Transverse colon (tissue), 4 donors: ENCODE measurements at places on chromosomes 5 and 9.
A peak's percentile ranks its signal among the peaks of the same experiment; 100 is the strongest.

DNA sequence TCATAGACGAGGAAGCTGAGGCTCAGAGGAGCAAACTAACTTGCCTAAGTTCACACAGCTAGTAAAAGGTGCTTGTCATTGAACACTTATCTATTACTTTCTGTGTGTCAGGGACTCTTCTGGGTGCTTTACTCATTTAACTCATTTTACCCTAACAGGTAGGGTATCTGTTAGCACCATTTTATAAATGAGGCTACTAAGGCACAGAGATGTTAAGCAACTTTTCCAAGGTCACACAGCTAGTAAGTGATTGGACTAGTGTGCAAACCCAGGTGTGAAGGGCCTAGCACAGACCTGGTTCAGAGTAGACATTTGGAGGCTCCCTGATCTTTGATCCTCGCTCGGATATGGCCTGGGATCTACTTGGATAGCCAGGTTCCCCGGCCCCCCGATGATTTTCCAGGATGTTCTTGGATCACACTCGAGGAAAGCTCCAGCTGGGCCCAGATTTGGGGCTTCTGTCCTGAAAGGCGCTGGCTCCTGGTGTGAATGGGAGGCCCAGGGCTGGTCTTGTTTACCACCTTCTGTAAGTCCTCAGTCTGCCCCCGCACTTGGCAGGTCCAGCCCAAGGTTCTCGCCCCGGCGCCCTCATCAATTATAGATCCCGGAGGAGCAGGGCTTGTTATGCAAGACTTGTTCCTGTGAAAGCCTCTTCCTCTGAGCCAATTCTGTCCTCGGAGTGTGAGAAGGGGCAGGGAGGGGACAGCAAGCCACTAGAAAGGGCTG is 37.5 kb downstream of the GSN start:
- DNase-seq, result peak; percentile 54

GRCh38 chr5:176959051-176959450 is 47.5 kb downstream of the UIMC1 start:
- DNase-seq, result no peak

DNA sequence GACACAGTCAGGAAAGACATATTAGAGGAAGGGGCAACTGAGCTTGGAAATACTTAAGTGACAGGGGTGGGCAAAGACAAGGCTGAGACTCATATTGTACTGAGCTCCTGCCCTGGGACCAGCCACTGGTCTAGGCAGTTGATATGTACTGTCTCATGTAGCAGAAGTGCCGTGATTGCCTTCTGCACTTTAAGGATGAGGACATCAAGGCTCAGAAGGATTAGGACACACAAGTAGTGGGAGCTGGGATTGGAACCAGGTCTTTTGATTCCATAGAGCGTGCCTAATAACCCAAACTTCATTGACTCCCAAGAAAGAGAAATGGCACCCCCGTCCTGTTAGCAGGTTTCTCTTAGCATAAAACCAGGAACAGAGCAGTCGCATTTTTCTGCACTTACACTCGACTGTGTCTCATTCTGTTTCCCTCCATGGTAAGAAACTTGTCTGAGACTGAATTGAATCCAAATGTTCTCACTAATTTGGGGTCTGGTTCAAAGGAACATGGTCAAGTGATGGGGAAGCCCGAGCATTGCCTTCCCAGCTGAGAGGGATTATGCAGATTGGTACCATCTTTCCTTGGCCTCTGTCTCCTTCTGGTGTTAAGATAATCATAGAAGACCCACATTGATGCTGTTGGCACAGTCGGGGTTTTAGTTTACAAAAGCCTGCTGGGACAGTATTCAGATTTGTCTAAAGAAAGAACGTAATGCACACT is 70.4 kb downstream of the ANGPTL2 start:
- DNase-seq, result no peak

GRCh38 chr9:9558907-9559306 is 1053.9 kb downstream of the PTPRD start:
- no peak for DNase-seq

- DNase-seq, result peak; percentile 69
Observed at GRCh38 chr9:114538241-114538640, 33.0 kb upstream of the WHRN start.

GRCh38 chr9:93569621-93570174 is 6.7 kb upstream of the PHF2 start:
- no peak for DNase-seq

- no peak for DNase-seq
Observed at GRCh38 chr5:9411142-9411541, 134.7 kb downstream of the SEMA5A start.

DNA sequence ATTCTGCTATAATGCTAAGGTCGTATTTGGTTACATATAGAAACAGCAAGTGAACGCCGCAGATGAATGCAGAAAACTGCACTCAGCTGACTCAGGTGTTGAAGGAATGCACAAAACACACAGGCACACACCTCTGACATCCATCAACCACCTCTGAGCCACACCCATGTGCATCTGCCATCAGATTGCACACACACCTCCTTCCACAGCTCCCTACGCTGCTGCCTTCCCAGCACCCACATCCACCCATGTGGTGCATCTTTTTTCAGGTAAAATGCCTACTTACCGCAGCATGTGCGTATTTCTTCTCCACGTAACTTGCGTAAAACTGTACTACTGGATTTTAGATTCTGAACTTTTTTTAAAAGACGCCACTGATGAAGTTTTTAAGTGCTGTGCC is 7.1 kb downstream of the STK10 start:
- no peak for DNase-seq

DNA sequence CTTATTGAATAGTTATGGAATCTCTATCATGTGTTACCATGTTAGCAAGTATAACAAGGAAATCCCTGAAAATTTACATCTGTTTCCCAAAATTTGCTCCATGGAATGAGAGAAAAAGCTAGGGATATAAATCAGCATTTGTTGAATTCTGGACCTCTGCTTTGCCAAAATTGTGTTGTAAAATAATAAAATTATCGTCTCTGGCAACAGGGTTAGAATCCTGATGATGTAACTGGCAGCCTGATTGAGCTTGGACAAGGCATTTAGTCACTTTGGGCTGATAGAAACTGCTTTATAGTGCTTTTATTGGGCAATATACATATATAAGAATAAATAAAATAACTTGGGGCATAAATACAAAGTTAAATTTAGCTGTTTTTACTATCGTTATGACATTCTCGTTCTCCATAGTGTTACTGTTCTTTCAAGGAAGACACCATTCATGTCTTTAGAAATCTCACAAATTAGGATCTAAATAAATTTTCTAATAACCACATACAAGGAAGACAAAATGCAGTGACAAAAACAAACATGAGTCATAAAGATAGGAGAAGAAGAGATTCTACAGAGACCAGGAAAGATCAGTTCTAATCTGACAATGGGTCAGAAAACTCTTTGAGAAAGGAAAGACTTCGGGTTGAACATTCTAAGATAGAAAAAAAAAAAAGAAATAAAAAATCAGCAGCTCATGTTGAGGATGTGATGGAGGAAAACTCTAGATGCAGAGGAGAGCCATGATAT is 145.0 kb upstream of the CDH10 start:
- DNase-seq, result no peak

DNA sequence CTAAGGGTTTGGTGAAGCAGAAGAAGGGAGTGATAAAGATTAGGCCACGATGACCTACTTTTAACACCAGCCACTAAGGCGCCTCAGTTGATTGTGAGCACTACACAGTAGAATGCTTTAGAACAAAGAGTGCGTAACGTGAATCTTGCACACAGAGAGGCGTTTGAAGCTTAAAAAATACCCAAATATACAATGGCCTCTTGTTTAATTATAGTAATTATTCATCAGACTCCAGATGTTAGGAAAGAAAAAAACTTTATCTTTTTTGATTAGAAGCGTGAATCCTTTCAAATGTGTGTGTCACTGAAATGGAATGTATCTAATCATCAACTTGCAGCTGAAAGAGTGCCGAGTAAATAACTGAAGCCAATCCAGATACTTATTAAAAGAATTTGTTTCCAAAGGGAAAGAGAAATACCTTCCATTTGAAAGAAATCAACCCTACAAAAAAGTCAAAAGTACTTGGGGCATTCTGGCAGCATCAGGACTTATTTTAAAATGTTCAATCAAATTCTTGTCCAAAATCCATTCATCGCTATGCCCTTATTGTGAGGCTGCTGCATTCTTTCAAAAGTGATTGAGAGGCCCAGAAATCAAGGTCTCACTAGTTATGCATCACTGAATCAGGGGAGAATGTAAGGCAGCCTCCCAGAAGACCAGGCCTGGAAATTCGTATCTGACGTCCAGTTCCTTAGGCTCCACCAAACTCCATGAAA is 337.5 kb downstream of the ZNF608 start:
- DNase-seq, result no peak

- no peak for DNase-seq
Observed at GRCh38 chr5:176610435-176610773, 448 bp upstream of the GPRIN1 start.

- DNase-seq, result no peak
Observed at GRCh38 chr9:126516936-126517832, 96.5 kb upstream of the LMX1B start.

DNA sequence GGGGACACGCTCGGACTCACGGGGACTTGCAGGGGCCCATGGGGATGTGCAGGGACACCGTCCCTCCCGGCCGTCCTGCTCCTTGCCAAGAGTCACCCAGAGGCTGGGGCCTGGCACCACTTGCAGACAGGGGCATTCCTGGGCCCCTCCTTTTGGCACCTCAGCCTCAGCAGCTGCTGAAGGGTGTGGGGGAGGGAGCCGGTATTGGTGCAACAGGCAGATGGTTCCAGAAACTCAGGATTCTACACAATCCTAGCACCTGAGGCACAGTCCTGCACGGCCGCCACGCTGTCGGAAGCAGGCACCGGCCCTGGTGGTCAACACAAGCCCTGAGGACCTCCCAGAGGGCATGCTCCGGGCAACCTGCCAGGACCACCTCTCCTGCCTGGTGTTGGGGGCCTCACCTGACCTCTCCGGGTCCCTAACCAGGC is 19.3 kb upstream of the SLC12A7 start:
- no peak for DNase-seq

DNA sequence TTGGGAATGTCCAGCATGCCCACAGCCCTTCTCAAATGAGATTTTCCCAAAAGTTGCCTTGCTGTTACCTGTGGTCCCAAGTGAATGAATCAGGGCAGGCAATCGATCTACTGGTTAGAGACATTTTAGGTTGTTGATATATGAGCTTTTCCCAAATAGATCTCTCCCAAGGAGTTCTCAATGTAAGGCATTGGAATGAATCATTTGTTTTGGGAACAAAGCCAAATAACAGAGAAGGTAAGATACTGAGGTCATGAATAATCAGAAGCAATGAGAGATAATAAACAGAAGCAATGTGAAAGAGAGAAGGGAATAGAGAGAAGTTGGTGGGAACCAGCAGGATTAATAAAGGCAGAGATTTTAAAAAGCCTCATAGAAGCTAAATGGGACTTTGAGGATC is 93.6 kb upstream of the FER start:
- DNase-seq, result no peak

DNA sequence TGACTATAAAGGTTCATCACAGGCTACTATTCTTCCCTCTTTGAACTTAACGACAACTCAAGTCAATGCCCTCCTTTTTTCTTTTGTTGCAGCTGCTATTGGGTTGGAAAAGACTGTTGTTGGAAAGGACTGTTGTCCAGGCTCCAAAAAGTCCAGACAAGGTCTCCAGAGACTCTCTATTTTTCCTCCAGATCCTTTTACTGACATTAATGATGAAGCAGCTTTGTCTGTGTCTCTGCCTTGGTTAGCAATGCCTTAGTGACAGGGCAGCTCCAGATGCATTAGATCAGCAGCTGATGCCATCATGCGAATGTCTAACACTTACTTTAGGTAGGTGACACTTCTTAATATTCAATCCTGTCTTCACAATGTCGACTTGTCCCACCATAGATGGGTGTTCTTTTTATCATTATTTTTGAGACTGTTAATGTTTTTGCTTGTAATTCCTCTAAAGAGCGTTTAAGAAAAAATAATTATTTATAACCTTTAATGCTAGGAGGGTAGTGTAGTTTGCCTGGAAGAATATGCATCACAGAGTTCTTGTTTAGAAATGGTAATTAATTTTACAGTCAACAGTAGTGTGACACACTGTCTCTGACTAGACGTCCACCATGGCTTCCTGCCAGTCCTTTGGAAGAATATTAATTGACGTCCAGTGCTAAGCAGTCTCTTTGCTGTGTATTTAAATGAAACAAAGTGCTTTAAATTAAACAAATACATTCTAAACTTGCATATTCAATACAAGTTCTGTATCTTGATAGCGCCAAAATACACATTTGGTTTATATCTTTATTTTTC is 492.2 kb downstream of the NR2F1-AS1 start:
- no peak for DNase-seq

- peak; percentile 27 for DNase-seq
Observed at GRCh38 chr9:127660886-127661741, 45.7 kb upstream of the CFAP157 start.

DNA sequence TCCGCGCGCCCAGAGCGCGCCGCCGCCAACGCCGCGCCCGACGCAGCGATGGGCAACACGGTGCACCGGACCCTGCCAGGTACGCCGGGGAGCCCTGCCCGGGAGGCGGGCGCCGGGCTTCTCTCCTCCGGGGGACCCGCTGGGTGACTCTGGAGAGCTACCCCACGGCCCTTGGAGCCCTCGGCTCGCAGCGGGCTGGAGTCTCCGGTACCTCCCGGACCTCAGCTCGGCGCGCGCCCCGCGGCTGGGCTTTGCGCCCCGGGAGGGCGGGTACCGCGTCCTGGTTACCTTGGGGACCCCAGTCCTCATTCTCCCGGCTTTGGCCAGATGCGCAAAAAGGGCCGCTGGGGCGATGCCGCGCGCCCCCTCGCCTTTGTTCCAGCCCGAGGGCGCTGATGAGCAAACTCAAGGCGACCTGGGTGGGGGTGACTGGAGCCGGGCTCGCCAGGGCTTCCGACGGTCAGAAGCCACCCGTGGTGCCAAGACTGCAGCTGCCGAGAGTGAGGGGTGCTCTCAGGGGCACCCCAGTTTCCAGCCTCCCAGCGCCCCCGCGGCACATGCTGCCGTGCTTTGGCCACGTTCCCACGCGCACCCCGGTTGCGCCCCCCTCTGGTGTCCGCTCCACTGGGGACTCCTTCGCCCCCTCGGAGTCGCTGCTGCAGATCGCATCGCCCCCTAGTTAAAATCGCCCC is 442 bp downstream of the NEURL1B start:
- DNase-seq, result no peak

DNA sequence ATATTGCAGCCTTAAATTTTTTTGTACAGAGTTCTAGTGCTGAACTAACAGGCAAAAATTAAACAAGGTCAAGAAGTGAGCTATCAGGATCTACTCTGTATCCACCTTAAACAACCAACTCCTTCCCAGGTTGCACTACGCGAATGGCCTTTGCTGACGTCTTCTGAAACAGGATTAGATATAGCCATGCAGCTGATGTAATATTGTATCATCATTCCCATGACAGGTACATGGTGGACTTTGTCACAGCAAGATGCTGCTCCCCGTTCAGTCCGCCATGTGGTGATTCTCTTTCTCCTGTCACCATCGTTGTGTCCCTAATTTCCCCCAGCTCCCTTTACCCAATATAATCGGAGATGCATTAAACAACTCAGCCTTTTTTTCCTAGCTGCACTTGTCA is 328.9 kb downstream of the DEPDC1B start:
- no peak for DNase-seq

- no peak for DNase-seq
Observed at GRCh38 chr5:32202394-32202793, 28.3 kb upstream of the GOLPH3 start.
